Activated naive CD8-positive, alpha-beta T cell treated with anti-CD3 and anti-CD28 coated beads, Interleukin-2, amount 50 U/mL, for 16 hours (primary cell): ENCODE measurements at places on chromosomes 2 and 18.

DNA sequence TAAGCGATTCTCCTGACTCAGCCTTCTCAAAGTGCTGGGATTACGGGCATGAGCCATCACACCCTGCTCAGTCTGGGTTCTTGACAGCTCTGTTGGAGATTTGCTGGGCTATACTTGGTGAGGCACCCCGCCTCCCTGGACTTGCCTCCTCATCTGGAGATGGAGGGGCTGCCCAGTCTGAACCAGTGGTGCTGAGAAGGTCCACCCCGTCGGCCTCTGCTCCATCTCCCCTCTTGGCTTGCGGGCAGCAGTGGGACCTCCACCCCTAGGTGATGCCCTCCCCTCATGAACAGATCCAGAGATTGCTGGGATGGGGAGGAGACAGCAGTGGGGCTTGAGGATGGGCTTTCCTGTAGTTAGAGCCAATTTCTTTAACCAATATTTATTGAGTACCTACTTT, 120.9 kb downstream of the CLIP4 start:
- DNase-seq = no peak

DNA sequence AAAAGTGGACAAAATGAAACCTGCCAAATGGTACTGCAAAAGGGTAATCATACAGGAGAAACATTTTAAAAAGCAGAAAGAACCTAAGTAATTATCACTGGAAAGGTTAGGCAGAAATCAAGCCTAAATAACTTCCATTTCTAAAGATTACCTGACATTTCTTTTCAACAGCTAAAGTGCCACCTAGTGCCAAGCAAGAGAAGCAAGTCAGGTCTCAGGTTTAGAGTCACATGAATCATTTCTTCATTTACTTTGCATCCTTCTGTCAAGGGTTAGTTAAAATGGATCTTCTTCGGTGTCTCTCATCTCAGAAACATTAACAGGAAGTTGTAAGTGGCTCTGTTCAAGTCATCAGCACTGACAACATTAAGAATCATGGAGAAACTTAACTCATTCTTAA, 90.3 kb downstream of the AKAIN1 start:
- DNase-seq = no peak

GRCh38 chr2:854460-854859, 96.2 kb upstream of the SNTG2 start:
- no peak for DNase-seq

GRCh38 chr2:197191177-197191939, 119.2 kb downstream of the ANKRD44 start:
- DNase-seq = no peak

DNA sequence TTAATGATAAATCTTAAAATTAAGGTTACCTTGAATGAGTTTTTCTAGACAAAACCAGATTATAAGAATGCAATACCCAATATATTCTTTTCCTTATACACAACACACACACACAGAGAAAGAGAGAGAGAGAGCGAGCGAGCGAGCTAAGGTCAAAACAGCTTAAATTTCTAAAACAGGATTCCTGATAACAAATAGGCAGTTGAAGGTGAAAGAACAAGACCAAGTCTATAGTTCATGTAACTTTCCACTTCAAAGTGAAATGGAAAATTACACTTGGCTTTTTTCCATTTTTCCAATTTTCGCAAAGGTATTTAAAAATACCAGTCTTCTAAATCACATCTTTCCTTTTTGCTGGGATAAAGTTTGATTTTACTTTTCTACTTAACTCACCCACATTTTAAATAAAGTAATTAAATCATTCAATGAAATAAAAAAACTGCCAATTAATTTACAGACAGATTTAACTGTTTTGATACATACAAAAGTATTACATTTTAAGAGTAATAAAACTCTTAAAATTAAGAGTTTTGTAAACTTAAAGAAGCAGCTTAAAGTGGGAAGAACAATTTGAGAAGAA, 98.8 kb downstream of the COBLL1 start:
- DNase-seq = no peak

GRCh38 chr2:53859206-53860181, at the start of gene GPR75:
TSS of gene GPR75 (minus strand) at chr2:53859967. CDS start at chr2:53854756, 5,211 bp downstream.
- DNase-seq = no peak

DNA sequence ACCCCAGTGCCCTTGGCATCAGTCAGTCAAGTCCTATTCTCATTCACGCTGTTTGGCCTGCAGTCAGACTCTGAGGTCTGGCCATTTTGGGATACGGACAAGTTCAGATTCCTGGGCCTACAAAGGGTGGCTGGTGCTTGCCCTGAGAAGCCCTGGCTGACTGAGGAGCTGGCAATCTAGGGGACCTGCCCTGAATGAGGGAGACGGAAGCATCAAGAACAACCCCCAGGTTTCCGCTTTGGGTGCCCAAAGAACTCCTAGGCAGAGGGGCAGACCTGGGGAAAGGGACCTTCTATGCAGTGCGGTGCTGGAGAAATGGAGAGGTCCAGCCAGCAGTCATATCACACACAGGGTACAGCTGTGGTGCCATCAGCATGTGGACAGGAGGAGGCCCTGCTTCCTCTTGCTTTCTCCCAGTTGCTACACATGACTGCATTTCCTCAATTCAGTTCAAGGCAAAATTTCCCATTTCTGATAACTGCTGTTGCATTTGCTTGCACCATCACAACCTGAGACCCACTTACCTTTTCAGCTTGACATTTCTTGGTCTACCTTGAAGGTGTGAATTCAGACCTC, 70.9 kb upstream of the LGALSL start:
- no peak for DNase-seq

DNA sequence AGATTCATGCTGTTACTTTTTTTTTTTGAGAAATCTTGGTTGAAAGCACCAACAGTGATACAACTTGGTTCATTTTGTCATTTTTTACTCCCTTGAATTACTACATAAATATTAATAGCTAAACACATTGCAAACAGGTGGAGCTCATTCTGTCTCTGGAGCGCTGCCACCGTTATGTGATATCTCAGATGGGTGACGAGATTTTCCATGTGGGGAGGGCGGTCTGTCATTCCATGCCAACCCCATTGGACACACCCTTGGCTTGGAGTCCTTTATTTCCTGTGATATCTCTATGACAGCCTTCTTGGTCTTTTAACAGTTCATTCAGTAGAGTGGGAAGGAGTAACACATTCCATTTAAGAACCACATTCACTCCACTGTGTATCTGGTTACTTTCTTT, 794.8 kb downstream of the SATB2 start:
- no peak for DNase-seq

DNA sequence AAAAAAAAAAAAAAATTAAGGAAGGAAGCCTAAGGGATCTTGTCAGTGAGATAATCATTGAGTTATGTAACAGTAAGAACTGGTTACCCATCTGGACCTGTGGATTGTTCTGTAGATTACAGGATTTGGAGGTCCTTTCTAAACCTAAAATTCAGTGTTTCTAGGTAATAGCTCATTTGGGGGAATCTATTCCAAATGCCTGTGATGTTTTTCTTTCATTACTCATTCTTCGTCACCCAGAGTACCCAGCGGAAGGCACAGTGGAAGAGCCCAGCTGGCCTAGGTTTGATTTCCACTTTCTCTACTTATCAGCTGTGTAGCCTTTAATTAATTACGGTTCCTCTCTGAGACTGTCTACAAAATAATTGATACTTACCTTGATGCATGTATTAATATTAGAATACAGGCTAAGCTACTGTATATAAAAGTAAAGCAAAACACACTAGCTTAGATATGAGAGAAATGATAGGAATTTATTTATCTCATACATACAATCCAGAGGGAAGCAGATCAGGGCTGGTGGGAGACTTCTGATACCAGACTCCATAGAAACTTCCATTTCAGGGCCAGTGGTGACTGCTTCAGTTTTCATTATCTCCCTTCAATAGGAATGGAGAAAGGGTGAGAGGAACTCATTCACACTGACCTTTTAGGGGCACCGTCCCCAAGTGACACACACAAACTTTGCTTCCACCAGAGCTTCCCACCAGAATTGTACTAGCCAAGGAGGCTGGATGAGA, 115.8 kb upstream of the NOSTRIN start:
- no peak for DNase-seq

- no peak for DNase-seq
Observed at GRCh38 chr2:160337728-160338127, 137.7 kb upstream of the ITGB6 start.

DNA sequence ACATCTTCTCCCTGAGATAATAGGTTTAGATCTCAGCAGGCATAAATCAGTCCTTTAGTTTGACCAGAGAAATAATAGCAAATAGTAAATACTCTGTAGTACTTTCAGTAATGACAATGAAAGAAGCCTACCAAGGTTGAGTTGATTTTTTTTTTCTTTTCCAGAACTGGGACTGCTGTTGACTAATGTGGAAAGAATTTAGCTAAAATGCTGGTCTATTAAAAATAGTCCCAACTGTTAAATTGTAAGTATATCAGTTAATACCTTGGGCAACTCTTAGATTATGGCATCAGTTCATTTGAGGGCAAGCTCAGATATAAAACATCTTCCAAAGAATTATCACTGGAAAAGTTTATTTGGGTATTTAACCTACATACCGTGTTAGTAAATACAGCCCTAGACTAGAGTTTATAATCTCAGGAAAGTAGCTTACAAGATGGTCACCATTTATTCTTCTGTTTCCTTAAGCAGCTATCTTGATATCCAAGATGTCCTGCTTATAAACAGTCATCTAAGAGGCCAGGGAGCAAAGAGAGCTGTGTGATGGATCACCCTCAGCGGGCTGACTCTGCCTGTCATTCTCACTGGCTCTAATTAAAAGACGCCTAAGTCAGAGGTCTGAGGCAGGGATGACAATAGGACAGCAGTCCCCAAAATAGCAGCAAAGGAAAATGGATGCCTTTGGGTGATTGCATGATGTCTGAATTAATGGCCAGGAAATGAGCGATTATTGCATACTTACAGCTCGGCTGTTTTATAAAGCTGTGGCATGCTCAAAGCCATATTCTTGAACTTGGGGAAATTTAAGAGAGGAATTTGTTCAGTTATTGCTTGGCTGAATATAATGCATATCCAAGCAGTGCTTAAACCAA, 121.3 kb downstream of the MTX2 start:
- DNase-seq = no peak

DNA sequence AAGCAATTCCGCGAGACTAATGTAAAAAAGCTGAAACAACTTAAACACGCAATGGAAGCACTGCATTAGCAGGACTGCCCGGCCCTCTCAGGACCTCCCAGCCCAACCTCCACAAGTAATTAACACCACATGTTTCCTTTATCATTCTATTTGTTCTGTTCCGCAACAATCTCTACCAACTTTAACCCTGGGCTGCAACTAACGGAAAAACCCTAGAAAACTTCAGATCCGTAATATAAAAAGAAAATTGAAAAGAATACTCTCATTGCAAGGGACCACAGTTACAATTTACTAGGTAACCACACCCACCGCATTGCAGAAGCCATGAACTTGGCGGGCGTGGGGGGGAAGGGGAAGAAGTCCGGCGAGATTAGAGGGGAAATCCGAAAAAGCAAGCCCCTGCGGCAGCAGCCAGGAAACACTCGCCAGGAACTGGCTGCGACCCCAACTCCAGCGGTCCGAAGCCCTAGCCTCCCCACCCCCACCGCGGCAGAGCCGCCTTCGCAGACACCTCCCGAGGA, 1.2 kb downstream of the EPB41L3 start:
- no peak for DNase-seq

GRCh38 chr2:186771850-186772463, 77.0 kb downstream of the ZSWIM2 start:
- no peak for DNase-seq

DNA sequence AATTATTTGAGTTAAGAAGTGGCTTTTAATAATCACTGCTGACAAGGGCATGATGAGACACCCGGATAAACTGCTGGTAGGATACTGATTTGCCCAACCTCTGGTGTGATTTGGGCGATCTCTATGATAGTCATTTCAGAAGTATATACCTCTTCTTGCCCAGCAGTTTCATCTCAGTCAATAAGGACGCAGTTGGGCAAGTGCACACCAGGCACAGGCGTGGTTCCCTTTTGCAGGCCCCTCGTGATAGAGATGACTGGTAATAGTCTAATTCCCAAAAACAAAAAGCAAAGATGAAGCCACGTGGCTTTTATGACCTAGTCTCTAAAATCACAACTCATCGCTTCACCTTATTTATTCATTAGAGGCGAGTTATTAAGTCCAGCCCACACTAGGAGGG, 246.4 kb downstream of the PRKCE start:
- DNase-seq = no peak

DNA sequence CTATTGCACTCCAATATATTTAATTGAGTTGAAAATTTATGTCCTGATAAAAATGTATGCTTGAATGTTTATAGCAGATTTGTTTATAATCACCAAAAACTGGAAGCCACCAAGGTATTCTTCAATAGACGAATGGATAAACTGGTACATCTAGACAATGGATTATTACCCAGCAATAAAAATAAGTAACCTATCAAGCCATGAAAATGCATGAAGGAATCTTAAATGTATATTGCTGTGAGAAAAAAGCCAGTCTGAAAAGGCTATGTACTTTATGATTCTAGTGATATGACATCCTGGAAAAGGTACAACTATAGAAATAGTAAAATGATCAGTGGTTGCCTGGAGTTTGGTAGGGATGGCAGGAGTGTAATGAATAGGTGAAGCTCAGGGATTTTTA, 580.7 kb downstream of the DCC start:
- DNase-seq = no peak

- DNase-seq = no peak
Observed at GRCh38 chr2:208929139-208929864, 494.5 kb upstream of the MAP2 start.

GRCh38 chr18:70181015-70181414, 24.5 kb downstream of the RTTN start:
- no peak for DNase-seq

DNA sequence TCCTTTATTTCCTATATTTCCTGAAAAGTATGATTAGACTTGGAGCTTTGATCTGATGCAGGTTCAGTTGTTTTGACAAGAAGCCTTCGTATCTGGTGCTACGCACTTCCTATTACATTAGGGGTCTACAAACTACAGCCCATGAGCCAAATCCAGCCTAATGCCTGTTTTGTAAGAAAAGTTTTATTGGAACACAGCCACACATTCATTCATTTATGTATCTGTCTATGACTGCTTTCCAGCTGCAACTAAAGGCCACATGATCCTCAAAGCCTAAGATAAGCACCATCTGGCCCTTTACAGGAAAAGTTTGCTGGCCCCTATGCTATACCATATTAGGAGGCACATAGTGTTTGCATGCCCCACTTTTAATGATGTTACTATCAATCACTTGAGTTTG, 26.0 kb downstream of the EIF2AK3 start:
- DNase-seq = no peak

- no peak for DNase-seq
Observed at GRCh38 chr2:46008091-46008870, 288.9 kb upstream of the EPAS1 start.

- no peak for DNase-seq
Observed at GRCh38 chr2:32805104-32806095, 141.4 kb upstream of the LTBP1 start.

GRCh38 chr2:173048522-173048896, 27.1 kb upstream of the MAP3K20 start:
- DNase-seq = no peak
